ENCODE measurements at places on chromosomes 2 and 18.
A peak's percentile ranks its signal among the peaks of the same experiment; 100 is the strongest.

- no peak for DNase-seq
Measured at GRCh38 chr18:2218101-2218500, 353.2 kb downstream of the METTL4 start.

DNA sequence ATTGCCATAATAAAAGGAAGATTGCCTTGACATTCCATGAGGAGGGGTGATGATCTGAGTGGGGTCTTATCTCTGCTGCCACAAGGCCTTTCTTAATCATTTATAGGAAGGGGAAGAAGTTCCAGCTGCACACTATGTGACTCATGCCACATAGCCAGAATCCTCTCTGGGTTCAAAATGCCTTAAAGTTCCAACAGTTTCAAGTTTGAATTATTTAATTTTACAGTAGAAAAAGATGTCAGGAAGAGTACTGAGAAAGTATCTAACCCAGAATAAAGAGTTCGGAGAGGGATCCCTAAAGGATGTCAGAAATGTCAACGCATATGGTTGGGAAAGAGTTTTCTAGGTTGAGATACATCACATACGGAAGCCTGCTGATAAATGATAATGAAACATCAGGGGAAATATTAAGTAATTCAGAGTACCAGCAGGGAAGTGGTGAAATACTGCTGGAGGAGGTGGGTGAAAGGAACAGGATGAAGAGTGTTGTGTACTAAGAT lies 999.9 kb downstream of the TSN start:
- DNase-seq, result no peak

GRCh38 chr2:1625281-1626001 lies 118.9 kb downstream of the PXDN start:
- no peak for DNase-seq

DNA sequence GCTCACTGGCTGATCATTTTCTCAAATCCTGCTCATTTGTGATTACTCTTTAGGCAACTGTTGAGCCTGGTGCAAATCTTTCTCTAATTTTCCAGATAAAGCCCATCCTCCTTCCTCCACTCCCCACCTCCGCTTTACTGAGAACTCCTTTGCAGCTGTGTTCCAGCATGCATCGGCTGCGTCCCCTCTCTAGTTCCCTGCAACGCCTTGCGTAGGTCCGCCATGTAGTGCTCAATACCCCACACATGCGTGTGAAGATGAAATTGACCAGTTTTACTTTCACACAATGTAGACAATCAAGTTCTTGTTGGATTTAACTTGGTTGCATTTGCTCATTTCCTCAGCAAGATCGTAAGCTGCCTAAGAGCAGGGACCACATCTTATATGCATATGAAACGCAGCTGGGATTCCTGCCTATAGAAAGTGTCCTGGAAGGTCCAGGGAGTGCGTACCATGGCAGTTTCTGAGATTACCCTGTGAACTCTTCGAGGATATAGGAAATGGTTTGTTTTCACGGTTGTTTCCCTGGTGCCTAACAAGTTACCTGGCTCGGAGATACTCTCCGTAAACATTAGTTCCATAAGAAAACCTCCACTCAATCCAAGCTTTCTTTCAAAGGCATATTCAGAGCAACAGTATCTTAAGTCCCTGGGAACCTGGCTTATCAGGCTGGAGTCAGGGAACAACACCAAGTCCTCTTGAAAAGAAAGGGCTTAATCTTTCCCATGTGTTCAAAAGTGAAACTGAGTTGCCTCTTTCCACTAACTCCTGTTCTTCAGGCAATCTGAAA lies 766.4 kb upstream of the ID2 start:
- no peak for DNase-seq

DNA sequence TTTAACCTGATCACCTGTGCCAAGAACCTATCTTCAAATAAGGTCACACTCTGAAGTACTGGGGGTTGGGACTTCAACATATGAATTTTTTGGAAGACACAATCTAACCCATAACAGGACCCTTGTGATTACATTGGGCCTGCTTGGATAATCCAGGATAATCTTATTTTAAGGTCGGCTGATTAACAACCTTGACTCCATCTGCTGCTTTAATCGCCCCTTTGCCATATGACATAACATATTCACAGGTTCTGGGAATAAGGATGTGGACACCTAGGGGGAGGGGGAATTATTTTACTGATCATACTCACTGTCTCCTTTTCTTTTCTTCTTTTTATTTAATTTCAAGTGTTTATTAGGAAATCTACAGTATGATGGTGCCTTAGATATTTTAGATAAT lies 34.8 kb downstream of the CDH20 start:
- no peak for DNase-seq

GRCh38 chr2:65372619-65373018 lies 59.8 kb downstream of the SPRED2 start:
- DNase-seq, result no peak

DNA sequence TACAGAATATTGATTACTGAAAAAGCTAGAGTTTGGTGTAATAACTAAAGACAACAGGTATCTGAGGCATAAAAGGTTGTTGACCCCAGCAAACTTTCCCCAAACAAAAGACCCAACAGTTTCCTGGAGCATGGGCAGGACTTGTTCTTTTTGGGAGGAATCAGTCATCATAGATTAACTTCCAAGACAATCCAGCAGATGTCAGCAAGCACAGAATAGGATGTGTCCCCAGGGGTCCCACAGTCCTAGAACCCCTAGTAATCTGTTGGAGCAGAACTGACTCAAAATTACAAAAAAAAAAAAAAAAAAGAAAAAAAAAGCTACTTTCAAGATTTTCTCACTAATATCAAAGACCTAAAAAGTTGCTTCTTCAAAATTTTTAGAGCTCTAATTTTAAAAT lies 564.7 kb upstream of the SLC39A10 start:
- no peak for DNase-seq

- DNase-seq, result no peak
Measured at GRCh38 chr2:19086231-19086651, 272.2 kb downstream of the OSR1 start.

DNA sequence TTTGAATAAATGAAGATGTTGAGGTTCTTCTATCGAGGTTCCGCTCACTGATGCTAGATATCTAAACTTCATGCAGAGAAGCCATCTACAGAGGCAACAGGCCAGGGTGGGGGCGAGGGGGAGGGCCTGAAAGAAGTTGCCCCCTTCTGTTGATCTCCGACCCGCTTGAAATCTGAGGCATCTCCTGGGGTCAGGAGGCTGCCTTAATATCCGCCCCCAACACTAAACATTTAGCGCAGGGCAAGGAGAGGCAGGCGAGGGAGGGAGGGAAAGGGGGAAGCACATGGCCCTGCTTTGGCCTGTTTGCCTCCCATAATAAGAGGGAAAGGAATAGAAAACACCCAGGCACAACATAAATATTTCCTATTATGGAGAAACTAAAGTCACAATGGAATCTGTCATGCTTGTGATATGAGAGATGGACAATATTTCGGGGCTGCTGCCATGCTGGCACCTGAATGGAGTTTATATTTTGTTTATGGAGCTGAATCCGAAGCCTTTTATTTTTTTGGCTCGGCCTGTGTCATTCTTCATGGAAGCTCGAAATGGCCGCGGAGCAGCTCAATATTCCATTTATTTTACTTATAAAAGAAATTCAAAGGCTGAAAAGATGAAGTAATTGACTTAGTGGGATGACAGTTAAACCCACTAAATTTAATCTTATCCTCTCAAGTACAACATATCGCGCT lies 221.1 kb downstream of the INSIG2 start:
- no peak for DNase-seq

GRCh38 chr2:204109681-204110080 lies 173.1 kb downstream of the ICOS start:
- DNase-seq, result no peak

- peak; percentile 72 for DNase-seq
Measured at GRCh38 chr2:29196792-29197788, 81.9 kb downstream of the CLIP4 start.

- DNase-seq, result no peak
Measured at GRCh38 chr2:29066271-29066860, 8.0 kb downstream of the PCARE start.

GRCh38 chr18:3199942-3200645 lies 19.7 kb downstream of the MYOM1 start:
- DNase-seq, result no peak

DNA sequence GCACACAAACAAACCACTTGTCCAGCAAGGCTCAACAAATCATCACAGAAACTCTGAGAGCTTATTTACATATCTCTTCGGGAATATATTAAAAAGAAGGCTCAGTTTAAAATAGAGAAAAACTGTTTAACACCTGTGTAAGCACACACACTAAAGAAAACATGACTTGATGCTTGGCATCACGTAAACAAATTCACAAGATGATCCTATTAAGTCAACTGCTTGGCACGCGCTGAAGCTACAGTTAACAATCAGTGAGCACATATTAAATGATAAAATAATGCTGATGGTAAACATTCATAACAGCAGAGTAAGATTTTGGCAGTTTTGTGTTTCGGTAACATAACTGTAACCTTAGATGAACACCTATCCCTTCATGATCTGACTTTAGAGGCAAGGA lies 4.3 kb upstream of the HES6 start:
- no peak for DNase-seq

GRCh38 chr18:31931886-31932240 lies 11.1 kb downstream of the TRAPPC8 start:
- no peak for DNase-seq

- DNase-seq, result no peak
Measured at GRCh38 chr2:30488012-30488659, 41.1 kb downstream of the LCLAT1 start.

DNA sequence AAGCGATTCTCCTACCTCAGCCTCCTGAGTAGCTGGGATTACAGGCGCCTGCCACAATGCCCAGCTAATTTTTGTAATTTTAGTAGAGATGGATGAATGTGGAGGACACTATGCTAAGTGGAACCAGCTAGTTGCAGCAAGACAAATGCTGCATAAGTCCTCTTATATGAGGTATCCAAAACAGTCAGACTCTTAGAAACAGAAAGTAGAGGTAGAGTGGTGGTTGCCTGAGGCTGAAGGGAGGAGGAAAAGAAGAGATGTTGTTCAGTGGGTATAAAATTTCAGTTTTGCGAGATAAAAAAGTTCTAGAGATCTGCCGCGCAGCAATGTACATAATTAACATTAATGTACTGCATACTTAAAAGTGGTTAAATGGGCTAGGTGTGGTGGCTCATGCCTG lies 145.3 kb upstream of the SPRED2 start:
- DNase-seq, result no peak

GRCh38 chr18:35692866-35693265 lies 111.3 kb downstream of the GALNT1 start:
- DNase-seq, result no peak

- DNase-seq, result no peak
Measured at GRCh38 chr18:45670281-45670962, 53.6 kb upstream of the SLC14A1 start.

DNA sequence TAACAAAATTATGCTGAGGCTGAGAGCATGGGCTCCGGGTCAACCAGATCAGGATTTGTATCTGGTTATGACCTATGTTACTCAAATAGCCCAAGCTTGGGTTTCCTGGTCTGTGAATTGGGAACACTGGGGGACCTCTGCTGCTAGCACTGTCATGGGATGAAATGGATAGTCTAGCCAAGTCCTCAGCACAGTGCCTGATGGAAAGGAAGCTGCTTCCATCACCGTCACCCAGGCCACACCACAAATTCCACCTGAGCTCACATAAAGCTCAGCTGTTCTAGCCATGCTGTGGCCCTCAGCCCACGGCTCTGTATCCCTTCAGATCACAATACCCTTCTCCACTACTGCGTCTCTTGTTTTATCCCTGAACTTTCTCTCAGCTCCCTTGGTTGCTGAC lies 179.6 kb upstream of the SP5 start:
- DNase-seq, result no peak

DNA sequence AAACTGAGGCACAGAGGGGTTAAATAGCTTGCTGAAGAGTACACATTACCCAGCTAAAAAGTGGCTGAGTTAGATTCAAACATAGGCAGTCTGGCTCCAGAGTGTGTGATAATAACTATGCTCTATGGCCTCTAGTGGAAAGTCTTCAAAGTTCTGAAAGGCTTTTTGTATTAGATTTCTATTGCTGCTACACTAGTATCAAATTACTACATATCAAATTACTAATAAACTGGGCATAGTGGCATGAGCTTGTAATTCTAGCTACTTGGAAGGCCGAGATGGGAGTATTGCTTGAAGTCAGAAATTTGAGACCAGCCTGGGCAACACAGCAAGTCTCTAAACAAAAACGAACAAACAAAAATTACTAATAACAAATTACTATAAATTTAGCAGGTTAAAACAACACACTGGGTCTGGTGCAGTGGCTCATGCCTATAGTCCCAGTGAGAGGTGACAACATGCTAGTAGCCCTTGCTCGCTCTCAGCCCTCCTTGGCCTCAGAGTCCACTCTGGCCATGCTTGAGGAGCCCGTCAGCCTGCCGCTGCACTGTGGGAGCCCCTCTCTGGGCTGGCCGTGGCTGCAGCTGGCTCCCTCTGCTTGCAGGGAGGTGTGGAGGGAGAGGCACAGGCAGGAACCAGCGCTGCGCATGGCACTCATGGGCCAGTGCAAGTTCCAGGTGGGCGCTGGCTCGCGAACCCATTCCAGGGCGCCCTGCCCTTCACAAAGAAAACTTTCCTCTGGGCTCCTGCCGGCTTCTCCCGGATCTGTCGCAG lies 38.2 kb upstream of the TWSG1 start:
- no peak for DNase-seq

GRCh38 chr2:1651121-1652033 lies 92.9 kb downstream of the PXDN start:
- DNase-seq, result no peak

DNA sequence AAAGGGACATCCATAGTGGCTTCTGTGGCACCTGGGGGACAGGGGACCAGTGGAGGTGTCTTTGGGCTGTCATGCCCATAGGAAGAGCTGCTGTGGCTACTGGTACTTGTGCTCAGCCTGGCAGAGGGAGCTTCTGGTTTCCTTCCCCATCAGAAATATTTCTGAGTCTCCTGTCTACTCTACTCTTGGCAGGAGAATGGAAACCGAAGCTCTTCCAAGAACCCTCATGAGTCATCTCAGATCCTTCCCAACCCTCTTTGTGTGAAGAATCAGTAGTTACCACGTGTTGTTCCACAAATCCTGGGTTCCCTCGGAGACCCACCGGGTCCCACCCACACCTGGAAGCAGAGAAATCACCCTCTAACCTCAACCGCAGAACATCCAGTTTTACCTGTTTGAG lies 234.9 kb downstream of the FHOD3 start:
- no peak for DNase-seq

DNA sequence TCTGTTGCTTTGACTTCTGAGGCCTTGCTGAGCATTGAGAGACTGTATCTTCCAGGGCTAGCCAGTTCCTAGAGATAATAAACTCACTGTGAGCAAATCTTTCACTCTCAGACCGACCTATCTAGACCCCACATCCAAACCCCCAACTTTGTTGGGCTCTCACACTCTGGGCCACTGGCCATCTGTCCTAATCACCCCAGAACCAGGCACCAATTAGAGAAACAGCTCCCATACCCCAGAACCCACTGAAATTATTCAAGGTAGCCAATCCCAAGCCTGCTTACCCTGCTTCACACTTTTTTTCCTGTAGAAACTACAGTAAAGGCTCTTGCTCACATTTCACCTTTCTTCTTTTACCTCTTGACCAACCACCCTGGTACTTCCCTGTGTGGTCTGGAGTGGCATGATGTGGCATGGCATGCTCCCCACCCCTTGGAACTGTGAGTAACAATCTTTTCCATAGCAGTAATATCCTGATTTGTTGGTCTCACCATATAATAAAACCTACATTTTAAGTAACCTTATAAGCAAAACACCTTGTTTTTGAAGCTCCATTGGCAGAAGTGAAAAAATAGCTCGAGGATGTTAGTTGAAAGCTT lies 55.2 kb downstream of the ANKRD12 start:
- no peak for DNase-seq

GRCh38 chr2:172753610-172754009 lies 18.0 kb downstream of the RAPGEF4 start:
- DNase-seq, result no peak

Data from CD8-positive, alpha-beta memory T cell (primary cell).